ENCODE measurements at places on chromosomes 6 and 20.

DNA sequence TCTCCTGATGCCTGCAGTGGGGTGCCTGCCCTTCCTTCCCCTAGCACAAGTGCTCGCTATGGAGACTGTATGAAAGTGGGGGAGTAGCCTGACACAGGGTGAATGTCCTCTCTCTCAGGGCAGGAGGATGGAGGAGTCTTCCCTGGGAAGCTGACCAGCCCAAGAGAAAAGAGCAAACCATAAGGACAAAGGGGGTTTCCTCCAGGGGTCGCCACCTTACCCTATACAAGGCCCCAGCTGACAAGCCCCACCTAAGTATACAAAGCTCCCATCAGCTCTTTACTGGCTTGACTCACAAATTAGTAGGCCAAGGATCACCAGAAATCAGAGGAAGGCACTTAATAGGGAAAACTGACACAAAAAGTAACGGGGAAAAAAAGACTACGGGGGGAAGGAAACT is 54.1 kb downstream of the PLAGL1 start:
- DNase-seq, result peak; percentile 13

- peak; percentile 18 for DNase-seq
These were observed 817 bp downstream of the ME1 start for GRCh38 chr6:83429857-83430610.

DNA sequence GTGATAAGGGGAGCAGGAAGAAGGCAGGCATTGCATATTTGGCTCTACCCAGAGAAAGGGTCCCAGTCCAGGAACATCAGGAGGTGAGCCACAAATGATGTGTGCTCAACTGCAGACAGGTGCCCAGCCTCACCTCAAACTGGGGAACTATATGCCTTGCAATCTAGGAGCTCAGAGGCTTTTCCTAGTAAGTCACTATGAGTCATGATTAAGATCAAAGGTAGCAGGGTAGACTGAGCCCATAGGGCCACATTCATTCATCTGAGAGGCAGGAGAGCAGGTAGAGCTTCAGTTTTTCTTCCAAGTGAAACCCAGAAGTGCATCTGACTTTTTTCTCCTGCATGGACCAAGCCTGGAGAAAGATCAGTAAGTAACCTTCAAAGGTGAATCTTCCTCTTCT is 31.3 kb downstream of the MARCKS start:
- DNase-seq, result no peak

DNA sequence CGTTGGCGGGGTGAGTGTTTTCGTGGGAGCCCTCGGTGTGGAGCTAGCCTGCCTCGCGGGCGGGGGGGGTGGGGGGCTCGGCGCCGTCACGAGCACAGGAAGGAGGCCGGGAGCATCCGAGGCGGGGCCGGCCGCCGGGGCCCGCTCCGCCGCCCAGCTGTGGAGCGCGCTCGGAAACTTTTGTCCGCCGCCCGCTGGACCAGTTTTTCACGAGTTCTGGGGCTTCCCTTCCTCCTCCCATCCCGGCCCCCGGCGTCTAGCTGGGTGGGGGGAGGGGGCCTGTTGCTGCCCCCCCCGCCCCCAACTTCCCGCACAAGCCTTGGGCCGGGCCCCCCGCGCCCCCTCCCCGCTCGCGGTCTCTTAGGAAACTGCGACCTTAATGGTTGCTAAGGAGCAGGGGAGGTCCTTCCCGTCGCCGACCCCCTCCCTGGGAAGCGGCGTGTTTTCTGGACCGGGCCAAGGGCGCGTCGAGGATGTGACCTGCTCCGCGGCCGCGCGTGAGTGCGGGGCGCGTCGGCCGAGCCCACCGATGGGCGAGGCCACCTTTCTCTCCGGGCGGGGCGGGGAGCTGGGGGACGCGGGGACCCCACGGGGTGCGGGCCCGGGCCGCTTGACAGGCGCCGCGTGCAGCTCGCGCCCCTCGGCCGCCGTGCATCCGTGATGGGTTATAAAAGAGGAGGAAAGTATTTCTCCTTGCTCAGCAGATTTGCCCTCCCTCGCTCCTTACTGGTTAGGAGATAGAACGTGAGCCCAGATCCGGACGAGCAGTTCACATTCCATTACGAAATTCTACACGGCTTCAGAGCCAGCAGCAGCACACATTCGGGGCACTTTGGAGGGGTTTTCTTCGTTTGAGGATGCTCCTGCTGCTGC is 1.4 kb downstream of the RREB1 start:
- peak; percentile 75 for DNase-seq

DNA sequence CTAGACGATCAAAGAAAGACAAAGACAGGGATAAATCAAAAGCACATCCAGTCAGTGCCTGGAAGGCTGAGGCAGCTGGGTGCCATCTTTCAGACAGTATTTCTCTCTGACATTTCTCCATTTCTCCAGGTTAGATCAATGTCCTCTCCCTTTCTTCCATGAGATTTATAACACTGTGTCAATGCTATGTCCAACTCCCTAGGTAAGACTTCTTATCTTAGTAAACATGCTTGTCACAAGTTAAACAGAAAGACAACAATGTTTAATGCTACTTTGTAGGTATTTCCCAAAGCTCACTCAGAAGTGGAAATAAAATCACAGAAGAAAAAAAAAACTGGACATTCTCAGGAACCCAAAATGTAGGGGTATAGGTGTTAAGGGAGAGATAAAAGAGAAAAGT is 113.9 kb downstream of the GPR63 start:
- DNase-seq, result no peak

GRCh38 chr20:40688129-40689099 is 622 bp downstream of the MAFB start:
- peak; percentile 40 for DNase-seq

GRCh38 chr20:41094353-41095055 is 42.8 kb upstream of the PLCG1 start:
- no peak for DNase-seq
